Activated CD8-positive, alpha-beta memory T cell treated with anti-CD3 and anti-CD28 coated beads, Interleukin-2, amount 50 U/mL, for 4 hours (primary cell): ENCODE measurements at places on chromosomes 3 and 15.

DNA sequence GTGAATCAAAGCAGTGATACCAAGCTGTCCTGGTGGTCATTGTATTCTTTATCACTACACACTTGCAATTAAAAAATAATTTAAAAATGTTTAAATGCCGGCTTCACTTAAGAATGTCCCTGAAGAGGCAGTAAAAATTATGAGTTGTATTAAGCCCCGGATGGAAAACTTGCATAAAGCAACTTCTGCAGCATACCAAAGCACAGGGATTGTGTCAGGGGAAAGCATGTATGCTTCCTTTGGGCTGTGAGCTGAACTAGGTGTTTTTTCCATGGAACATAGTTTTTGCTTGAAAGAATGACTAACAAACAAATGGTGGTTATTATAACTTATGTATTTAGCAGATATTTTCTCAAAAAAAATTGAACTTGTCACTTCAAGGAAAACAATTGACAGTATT, 143.1 kb downstream of the ARNT2 start:
- no peak for DNase-seq

DNA sequence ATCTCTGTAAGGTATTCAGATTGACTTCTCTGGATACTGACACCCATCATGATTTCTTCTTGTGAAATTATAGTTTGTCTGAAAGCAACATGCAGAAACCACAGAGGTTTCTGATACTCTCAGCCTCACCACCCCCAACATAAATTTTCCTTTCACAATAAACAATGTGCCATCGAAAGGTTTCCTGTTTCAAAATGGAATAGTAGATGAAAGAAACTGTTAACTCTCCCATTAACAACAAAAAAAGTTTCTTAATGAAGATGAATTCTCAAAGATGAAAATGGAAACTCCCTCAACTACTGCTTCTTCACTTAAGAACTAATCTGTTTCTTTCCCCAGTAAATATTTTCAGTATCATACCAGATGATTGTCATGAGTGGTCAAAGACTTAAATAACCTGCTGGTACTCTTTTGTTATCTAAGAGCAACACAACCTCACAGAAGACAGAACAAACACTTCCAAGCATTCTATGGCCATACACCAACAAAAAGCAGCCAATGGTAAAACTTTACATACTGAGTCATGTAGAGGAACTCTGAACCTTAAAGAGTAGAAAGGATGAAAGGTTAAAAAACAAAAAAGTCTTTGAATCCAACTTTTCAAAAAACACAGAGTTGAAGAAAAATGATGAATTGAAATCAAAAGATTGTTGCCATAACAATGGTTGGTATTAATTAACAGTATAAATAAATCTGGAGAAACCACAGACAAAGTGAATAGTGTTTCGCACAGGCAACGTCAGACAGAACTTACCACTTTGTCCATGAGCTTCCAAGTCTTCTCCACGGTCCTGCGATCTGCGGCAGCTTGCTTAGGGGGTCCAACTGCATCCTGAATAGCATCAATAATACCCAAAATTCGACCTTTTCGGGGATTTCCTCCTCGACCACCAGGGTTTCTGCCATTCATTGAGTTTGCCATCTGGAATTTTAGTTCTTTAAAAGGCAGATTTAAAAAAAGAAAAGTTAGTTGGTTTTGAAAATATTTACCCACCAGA, 1.9 kb downstream of the CBLB start:
- DNase-seq: peak; percentile 18

- no peak for DNase-seq
Measured at GRCh38 chr3:81072591-81072990, 688.9 kb downstream of the GBE1 start.

GRCh38 chr3:17039594-17039993, 154.8 kb downstream of the PLCL2 start:
- DNase-seq: no peak

DNA sequence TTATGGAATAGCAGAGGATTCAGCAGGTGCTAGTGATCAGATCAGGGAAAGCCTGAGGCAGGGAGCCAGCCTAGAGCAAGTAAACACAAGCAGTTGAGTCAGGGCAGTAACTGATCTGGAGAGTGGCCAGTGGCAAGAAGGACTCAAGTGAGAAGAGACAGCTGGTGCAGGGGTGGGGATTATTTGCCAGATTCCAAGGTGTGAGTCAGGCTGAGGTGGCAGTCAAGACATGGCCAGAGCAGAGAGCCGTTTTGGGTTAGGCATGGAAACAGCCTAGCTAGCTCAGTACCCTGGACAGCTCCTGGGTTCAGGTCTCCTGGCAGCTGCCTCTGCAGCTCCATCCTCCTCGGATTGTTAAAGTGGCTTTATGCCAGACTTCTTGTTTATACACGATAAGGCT, 281.9 kb upstream of the ONECUT1 start:
- DNase-seq: no peak
